Sciatic nerve (tissue), 2 donors: ENCODE measurements at places on chromosomes 16 and 17.

GRCh38 chr16:48000622-48001021 lies 155.2 kb downstream of the ABCC12 start:
- no peak for DNase-seq

DNA sequence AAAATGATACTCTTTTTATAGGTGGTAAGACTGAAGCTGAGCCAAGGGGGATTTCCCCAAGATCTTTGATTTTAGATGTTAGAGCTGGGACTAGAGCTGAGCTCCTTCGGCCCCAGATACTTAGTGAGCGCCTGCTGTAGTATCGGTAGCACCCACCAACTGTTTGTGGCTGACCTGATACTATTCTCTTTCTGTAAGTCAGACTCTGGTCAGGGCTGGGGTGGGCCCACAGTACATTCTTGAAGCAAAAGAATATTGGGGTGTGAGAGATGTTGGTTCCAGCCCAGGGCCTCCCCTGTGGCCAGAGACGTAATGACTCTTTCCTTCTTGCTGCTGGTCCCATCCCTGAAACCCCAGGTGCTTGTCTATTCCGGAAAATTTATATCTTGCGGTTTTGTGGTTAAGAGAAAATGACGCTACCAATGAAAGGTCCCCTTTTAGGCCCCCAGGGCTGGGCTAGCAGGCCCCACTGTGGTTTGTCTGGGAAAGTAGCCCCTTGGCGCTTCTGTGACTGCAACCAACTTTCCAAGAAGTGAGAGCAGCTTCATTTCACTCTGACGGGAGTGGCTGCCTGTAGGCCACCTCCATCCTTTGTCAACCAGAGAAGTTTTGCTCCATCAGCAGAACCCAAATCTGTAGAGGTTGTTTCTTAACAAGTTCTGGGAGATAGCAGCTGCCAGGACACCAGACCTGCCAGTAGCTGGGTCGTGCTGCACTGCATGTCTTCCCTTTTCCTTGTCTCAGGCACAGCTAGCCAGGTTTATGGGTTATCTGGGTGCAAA lies 86.4 kb upstream of the LGALS9 start:
- no peak for DNase-seq

GRCh38 chr17:81391936-81392908 lies 3.0 kb upstream of the BAHCC1 start:
- no peak for DNase-seq

DNA sequence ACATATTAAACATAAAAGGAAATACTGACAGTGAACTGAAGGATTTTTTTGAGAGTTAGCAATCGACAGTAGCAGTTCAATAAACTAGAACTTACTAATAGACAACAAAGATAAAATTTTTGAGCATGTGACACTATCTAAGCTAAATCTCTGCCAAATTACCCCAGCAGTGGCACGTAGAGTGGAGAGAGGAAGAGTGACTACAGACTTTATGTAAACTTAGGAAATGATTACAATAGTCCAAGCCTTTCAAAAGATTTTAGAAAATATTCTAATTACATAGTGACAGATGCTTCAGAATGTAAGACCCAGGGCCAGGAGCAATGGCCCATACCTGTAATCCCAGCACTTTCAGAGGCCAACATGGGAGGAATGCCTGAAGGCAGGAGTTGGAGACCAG lies 52.4 kb downstream of the CFDP1 start:
- DNase-seq, result no peak

DNA sequence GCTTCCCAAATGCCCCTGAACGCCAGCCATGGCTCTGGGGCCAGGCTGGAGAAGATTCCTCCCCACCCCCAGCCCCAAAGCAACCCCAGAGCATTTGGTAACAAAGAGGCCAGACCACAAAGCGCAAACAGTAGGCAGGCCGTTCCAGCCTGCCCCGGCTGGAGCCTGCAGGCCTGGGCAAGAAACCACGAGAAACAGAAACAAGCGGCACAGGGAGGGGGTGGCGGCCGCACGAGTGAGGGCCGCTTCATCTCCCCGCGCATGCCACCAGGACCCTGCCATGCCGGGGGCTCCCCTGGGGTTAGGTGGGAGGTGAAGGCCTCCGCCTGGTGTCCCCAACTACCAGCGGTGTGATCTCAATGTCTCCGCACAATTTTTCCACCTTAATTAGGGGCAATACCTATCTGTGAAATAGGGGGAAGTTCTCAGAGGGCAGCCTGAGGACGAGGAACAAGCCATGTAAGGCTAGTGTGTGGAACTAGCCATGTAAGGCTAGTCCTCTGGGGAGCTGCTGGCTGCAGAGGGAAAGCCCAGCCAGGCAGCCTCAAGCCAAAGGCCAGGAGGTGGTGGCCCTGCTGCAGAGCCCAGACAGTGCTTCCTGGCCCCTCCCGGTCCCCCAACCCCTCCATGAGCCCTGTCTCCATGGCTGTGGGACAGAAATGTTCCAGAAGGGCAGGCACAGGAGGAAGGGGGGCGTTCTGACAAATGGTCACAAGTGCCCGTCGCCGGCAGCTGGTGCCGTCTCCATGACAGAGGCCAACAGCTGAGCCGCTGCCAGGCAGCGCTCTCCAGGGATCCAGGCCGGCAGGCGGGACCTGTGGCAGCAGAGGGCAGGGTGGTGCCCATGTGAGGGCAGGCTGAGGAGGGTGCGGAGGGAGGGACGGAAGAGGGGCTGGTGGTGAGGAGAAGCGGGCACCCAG lies 14.5 kb upstream of the MTSS2 start:
- DNase-seq, result no peak

- no peak for DNase-seq
Measured at GRCh38 chr17:17462048-17462824, 14.6 kb upstream of the MED9 start.

DNA sequence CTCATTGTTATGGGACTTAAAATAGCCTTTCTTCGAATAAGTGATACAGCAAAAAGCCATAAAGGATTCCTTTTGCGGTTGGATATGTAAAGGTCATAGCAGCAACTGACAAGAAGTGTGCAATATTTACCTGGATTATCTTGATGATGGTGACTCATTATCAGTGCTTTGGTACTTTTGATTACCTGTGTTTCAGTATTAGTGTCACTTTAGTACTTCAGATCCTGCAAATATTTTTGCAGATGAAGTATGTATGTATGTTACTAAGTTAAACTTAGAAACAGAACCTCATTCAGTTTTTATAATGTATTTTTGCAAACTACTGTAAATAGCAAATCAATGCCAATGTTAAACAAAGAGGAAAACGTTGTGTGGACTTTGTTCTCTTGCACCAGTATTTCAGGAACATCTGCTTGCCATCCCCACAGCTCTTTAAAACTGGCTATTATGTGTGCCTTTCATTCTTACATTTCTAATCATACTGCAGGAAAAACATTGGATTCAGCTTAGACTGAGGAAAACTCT lies 10.5 kb downstream of the CNEP1R1 start:
- no peak for DNase-seq

- no peak for DNase-seq
Measured at GRCh38 chr17:7144213-7144612, 29.6 kb upstream of the ASGR2 start.

GRCh38 chr17:76735006-76735405 lies 2.1 kb downstream of the SRSF2 start:
- DNase-seq, result no peak

GRCh38 chr16:21656795-21657768 lies 4.7 kb upstream of the IGSF6 start:
- no peak for DNase-seq

- no peak for DNase-seq
Measured at GRCh38 chr17:2704031-2704889, 7.3 kb downstream of the CLUH start.

GRCh38 chr16:75306099-75306762 lies 54.8 kb upstream of the BCAR1 start:
- DNase-seq, result no peak

DNA sequence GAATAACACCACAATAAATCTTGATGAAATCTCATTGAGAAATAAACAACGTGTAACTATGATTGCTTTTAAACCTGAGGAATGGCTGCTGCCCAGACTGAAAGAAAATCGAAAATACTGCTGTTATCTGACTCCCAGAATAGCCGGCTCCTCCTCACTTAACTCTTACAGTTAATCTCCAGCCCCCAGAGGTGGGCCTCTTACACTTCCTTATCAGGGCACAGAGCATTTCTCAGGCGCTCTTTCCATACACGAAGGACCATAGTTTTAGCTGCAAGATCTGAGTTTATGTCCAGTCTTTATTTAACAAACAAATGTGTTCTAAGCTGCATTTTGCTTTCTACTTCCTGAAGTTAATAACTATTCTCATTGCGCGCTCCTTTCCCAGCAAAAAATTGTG lies 206.9 kb downstream of the MAP2K4 start:
- no peak for DNase-seq

GRCh38 chr16:8678068-8678927 lies 3.9 kb downstream of the ABAT start:
- DNase-seq, result no peak

DNA sequence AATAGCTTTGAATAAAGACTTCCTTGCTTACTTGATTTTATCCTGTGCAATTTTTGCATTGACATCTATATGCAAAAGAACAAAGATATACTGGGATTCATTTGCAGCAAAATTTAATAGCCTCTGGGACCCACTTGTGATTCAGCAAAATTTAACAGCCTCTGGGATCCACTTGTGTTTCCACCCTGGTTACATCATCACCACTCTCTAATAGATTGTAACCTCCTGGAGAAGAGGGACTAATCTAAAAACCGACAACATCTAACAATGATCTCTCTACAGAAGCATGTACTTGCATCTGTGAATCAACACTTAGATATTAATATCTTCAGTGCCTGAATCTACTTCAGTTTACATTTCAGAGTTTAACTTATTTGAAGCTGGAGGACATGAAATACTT lies 202.0 kb upstream of the CPHXL start:
- DNase-seq, result no peak

DNA sequence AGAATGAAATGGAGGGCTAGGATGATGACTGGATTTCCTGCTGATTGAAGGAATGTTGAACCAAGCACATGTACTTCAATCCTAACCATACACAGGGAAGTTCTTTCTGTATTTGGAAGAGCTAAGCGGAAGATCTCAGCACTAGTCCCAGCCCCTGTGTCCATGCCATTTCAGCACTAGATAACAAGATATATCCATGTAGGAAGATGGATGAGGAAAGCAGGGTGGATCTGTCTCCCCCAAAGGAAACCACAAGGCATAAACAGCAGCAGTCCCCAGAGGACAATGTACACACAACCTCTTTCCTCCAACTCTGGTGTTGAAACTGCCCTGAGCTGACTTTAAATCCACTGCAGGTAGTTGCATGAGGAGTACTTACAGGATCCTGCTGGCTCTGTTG lies 75.1 kb downstream of the GRIN2A start:
- DNase-seq, result no peak

DNA sequence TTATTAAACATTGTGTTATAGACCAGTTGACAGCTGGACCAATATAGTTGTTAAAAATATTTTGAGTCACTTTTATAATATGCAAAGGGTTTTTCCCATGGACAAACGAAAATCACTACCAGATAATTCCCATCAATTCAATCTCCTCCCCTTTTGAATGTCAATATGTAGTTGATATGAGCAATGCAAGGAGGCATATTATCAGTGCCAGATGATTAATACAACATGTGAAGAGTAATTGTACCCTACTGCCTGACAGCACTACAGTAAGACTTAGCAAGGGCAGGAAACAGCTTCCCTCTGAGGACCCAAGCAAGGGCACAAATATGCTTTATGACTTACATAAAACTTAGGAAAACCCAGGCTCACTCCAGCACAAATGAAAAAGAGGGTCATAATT lies 17.3 kb downstream of the KANSL1 start:
- no peak for DNase-seq

DNA sequence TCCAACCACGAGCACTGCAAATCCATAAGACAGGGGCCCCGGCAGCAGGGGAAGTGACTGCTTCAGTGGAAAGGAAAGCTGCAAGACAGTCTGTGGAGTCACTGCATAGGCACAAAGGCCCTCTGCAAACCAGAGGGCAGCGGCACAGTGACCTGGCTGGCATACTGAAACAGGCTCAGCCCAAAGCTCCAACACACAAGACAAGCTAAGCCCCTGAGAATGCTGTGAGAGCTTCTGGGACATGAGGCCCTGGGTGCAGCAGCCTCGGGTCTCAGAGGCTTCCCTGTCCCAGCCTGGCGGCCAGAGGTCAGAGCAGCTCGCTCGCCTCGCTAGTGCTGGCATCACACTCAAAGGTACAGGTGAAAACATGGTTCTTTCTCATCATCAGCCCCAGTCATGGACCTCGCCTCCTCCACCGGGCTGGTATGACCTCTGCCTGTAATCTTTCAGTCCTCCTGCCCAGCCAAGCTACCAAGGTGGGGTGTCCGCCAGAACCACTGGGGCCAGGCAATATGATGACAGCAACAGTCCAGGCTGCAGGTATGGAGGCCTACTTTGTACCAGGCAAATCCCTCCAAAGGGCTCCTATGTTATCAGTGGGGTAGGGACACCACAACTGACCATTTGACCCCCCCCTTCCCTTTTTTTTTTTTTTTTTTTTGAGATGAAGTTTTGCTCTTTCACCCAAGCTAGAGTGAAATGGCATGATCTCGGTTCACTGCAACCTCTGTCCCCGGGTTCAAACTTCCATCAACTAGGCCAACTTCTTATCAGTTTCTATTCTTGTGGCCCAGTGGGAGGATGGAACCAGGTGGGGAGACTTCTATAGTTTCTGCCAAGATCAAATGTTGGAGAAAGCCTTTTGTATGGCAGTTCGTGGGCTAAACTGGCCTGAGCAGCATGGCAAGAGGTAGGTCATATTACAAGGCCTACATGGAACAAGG lies 19.2 kb downstream of the ST3GAL2 start:
- DNase-seq, result no peak

- no peak for DNase-seq
Measured at GRCh38 chr16:68798398-68798797, 44.9 kb upstream of the TANGO6 start.

- DNase-seq, result no peak
Measured at GRCh38 chr17:75872434-75873351, 5.7 kb downstream of the TRIM47 start.

DNA sequence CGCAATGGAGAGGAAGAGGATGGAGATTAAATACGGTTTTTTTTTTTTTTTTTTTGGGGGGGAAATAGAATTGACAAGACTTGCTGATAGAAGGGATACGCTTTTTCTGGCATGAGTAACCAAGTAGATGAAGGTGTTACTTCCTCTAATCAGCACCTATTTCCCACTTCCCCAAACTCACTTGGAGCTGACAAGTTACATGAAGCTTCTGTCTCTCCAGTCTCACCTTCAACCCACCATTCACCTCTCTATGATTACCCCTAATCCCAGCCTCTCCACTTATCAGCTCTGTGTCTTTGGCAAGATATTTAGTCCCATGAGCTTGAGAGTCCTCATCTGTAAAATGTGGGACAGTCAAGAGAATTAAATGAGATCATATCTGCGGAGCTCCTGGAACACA lies 185.9 kb upstream of the HS3ST3A1 start:
- DNase-seq, result no peak

GRCh38 chr17:7687072-7687907 lies at the start of gene TP53:
Gene TP53 (minus strand): TSS chr17:7687490. CDS start chr17:7676594, 10,896 bp downstream.
- peak; percentile 91 for DNase-seq

- DNase-seq, result no peak
Measured at GRCh38 chr16:72554935-72555334, 383.0 kb upstream of the PMFBP1 start.

DNA sequence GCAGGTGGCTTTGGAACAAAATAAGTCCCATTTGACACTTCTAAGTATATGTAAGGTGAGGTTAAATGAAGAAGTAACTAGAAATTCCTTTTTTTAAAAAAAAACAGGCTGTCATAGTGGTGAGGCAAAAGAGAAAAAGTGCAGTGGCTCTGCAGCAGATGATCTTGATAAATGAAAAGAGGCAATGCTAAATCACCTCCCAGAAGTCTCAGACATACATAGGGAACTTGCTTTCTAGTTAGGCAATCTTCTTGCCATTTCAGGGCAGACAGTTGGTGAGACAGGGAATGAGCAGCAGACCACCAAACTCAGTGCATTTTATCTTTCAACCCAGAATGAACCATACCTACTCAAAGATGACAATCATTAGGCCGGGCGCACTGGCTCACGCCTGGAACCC lies 90.8 kb downstream of the MYO1D start:
- no peak for DNase-seq
